ENCODE measurements at places on chromosomes 7 and 10.

- DNase-seq: no peak
Observed at GRCh38 chr7:135920478-135920877, 56.7 kb downstream of the MTPN start.

DNA sequence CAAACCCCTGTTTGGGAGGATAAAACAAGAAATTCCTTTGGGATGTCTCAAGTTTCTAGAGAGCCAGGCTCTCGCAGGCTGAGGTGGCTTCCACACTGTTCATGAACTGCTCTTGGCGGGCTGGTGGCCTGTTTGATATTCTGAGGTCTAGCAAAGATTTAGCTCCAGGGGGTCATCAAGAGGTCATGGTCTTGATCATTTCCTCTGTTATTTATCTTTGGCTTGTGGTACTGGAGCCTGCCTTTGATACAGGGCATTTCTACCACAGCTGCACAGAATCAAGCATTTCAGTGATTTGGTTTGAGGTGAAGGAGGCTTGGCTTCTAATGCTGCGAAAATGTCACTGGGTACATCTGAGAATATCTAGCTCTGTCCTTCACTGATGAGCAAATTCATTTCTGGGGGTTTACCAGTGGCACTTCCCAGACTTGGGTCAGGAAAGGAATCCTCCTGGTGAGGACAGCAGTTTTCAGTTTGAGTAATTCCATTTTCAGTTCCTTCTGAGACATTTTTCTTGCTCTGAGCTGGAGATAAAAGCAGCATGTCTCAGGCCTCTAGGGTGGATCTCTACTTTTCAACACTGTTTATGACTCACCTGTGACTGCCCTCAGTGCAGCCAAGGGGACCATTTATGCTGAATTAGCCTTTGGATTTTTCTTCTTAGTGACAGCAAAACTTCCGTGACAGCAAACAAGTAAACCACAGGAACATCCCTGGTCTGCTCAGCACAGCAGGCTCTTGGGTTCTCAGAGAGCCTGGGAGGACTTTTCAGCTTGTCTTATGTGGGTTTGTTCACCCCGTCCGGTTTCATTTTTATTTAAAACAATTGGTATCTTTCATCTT is 312.0 kb downstream of the RNLS start:
- DNase-seq: no peak

- DNase-seq: no peak
Observed at GRCh38 chr7:44161371-44161770, 20.2 kb upstream of the MYL7 start.

GRCh38 chr7:108623220-108623619 is 53.5 kb downstream of the DNAJB9 start:
- DNase-seq: no peak

DNA sequence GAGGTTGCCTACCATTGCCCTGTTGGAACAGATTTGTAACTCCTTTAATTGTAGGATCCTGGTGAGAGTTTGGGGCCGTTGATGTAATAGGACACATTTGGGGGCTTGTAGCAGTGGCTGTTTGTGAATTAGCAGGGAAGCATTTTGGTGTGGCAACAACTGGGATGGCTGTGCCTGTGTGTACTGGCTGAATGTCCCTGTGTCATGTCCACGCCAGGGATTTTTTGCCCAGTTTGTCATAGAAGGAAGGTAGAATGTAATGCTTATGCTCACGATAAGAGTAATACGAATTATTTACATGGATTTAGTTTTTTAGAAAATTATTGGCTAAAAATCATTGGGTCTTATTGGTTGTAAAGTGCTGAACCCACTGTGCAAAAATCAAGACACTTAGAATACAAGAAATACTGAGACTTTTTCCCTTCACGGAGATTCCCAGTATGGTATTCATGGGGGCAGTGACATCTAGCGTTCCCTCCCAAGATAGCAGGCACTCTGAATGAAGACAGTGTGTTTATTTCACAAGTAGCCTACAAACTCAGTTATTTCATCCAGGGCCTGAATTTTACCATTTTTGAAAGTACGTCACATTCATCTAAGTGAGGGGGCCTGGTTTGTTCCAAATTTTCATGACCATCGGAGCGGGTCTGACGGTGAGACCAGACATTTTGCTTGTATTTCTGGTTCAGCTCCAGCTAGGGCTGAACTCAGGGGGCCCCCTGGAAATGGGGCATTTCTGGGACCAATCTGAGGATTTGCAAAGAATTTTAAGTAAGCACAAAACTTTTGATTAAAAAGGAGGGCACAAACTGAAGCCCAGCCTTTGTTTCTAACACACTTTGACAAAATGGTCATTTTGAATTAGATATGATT is 74.7 kb downstream of the CACNB2 start:
- peak; percentile 61 for DNase-seq

- no peak for DNase-seq
Observed at GRCh38 chr7:35701287-35701900, 6.5 kb upstream of the HERPUD2 start.

DNA sequence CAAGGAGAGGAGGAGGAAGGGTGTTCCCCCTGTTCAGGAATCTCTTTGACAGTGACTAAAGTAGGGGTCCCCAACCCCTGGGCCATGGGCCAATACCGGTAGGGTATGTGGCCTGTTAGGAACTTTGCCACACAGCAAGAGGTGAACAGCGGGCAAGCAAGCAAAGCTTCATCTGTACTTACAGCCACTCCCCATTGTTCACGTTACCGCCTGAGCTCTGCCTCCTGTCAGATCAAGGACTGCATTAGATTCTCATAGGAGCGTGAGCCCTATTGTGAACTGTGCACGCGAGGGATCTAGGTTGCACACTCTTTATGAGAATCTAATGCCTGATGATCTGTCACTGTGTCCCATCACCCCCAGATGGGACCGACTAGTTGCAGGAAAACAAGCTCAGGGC is 201.6 kb downstream of the CAMK1D start:
- DNase-seq: no peak

DNA sequence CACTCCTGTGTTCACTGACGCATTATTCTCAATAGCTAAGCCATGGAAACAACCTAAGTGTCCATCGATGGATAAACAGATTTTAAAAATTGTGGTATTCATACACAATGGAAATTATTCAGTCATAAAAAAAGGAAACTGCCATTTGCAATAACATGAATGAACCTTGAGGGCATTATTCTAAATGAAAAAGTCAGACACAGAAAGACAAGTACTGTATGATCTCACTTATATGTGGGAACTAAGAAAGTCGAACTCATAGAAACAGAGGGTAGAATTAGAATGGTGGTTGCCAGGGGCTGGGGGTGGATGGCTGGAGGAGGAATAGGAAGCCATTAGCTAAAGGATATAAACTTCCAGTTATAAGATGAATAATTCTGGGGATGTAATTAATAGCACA is 71.8 kb downstream of the JAZF1 start:
- no peak for DNase-seq

GRCh38 chr7:134327896-134328295 is 11.2 kb upstream of the SLC35B4 start:
- peak; percentile 80 for DNase-seq

DNA sequence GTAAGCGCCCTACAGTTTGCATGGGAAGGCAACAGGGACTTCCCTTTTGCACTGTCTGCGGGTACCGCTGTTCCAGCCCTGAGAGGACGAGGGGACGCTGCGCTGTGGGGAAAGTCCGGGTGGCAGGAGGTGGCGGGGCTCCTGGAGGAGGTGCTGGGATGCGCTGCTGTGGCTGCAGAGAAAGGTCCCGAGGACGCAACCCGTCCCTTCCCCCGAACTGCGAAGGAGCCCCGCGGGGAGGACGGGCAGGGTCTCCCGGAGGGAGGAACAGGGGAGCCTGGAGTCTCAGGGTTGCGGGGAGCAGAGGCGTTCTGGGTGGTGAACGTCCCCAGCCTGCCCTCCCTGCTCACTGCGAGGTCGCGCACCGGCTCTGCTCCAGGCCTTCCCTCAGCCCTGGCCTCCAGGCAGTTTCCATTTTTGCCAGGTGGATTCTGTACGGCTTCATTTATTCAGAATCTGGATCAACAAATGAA is 91.6 kb downstream of the CXCL12 start:
- DNase-seq: peak; percentile 41

- DNase-seq: no peak
Observed at GRCh38 chr7:133650069-133650468, 397.2 kb downstream of the EXOC4 start.

GRCh38 chr7:95199779-95200558 is 124.4 kb downstream of the PON1 start:
- peak; percentile 25 for DNase-seq

- no peak for DNase-seq
Observed at GRCh38 chr10:96577069-96577468, 9.7 kb downstream of the TM9SF3 start.

GRCh38 chr10:61750943-61751471 is 88.3 kb downstream of the CABCOCO1 start:
- peak; percentile 79 for DNase-seq

GRCh38 chr7:32259931-32260596 is 189.9 kb upstream of the PDE1C start:
- no peak for DNase-seq

DNA sequence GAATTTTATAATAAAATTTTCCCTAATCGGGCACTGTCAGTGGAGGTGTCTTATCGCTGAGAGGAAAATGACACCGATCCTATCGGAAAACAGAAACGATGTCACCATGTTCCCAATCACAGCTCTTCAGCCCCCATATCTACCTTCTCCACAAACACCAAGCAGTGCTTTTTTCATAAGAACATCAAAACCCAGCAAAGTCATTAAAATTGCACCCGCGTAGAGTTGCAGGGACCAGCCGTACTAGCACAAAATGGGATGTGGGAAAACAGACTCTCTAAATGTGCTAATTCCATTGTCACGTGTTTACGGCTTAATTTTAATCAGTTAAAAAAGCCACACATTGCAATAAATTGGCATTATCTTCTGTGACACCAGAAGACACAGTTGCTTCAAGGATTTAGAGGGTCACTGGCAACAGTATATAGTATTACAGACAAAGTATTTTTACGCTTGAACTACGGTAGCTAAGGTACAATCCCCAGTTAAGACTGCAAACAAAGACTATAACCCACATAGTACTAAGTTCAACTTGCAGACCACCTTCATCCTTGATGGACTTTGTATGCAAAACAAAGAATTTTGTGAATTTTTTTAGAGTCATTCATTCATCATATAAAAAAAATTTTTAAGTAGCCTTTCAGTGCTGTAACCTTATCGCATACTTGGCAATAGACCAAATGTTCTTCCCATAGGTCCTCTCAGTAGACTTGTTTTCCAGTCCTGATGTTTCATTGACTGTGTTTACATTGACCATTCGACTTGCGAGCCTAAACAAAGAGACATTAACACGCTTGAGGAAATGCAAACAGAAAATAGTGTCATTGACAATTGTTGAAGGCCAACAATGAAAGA is 116.0 kb downstream of the VTI1A start:
- no peak for DNase-seq

DNA sequence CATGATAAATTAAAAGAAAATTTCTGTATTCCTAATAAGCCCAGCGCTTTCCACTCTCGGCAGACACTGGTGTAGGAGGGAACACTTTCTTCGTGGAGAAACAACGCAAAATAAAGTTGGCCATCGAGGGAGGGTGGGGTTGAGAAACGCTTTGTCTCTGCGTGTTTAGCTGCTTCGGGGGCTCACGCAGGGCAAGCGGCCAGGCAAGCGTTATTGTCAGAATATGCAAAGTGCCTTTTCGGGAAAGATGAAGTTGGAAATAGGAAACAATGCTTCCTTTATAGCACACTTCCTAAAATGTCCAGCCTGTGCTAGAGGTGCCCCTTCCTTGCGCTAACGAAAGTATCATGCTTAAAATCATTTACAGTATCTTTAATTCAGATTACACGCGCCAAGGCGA is 1.9 kb upstream of the EBF3 start:
- no peak for DNase-seq

GRCh38 chr10:24617771-24618396 is 105.8 kb downstream of the ARHGAP21 start:
- peak; percentile 83 for DNase-seq

- peak; percentile 48 for DNase-seq
Observed at GRCh38 chr10:124632064-124632531, 112.1 kb downstream of the FAM53B start.
